ENCODE measurements at places on chromosomes 1 and 21. TPM values are rescaled to one million over a fixed set of nuclear protein-coding genes. Genes with fewer than 3 reads are reported as not detected.

Gene PRAMEF5
- total RNA-seq, result not detected

Gene CD1B
- total RNA-seq, result not detected

GRCh38 chr21:16377120-16377658 lies 647.4 kb downstream of the USP25 start:
- peak; percentile 14 for DNase-seq

DNA sequence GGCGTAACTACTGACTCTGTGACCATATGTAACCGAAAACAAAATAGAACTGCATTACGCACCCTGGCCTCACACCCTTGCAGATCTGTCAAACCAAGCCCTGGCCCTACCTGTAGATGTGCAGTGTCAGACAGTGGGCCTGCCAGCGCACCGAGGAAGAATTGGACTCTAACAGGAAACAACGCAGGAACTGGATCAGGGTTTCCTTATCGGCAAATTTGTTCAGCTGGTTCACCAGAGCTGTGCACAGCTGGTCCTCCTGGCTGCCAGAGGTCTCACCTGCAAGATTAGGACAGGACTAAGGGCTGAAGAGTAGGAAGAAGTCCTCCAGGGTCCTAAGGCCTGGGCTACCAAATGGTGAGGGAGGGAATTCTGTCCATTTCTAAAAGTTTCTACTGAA lies 90.0 kb downstream of the UBR4 start:
- DNase-seq, result no peak

DNA sequence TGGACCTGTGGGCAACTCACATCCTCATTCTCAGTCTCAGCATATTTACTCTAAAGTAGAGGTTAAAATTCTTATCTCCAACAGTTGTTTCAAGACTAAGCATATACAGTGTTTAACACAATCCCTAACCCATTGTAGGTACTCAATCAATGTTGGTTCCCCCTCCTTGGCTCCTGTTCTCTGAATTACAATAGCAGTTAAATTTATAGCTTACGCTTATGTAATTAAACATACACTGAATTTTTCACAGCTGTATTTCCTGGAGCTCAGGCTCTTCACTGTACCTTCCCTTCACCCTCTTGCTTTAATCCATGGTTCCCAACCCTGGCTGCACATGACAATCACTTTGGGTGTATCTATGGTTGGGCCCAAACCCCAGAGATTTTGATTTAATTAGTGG lies 89.4 kb downstream of the LPAR3 start:
- no peak for DNase-seq

- DNase-seq, result no peak
Observed at GRCh38 chr1:189678779-189679178, 798.9 kb downstream of the BRINP3 start.

Gene CFH
- total RNA-seq, result 57.0 TPM

GRCh38 chr1:243819438-243819839 lies 30.6 kb downstream of the AKT3 start:
- no peak for DNase-seq

DNA sequence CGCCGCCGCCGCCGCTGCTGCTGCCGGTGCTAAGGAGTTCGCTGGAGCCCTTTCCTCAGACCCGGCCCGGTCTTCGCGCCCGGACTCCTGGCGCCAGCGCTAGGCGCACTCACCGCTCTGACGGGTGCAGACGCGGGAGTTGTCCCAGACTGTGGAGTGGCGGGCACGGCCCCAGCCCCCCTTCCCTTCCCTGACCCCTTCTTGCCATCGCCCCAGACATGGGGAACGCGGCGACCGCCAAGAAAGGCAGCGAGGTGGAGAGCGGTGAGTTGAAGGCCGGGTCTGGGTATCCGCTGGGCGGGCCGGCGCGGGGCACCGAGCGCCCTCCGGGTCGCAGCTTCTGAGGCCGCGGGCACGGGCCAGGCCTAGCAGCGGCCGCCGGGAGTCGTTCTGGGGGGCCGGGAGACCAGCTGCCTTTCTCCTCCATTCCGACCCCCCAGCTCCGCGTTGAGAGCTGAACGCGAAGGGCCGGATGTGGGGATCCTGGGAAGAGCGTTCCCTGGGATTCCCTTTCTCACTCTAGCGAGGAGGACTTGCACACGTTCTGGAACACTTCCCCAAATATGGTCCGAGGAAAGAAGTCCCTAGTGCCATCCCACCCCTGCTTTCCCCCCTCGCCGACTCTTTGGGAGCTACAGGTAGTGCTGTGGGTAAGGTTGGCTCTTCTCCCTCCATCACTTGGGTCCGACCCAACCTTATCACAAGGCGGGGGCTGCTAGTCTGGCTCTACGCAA lies 65.8 kb upstream of the PRKACB start:
- DNase-seq, result peak; percentile 5

DNA sequence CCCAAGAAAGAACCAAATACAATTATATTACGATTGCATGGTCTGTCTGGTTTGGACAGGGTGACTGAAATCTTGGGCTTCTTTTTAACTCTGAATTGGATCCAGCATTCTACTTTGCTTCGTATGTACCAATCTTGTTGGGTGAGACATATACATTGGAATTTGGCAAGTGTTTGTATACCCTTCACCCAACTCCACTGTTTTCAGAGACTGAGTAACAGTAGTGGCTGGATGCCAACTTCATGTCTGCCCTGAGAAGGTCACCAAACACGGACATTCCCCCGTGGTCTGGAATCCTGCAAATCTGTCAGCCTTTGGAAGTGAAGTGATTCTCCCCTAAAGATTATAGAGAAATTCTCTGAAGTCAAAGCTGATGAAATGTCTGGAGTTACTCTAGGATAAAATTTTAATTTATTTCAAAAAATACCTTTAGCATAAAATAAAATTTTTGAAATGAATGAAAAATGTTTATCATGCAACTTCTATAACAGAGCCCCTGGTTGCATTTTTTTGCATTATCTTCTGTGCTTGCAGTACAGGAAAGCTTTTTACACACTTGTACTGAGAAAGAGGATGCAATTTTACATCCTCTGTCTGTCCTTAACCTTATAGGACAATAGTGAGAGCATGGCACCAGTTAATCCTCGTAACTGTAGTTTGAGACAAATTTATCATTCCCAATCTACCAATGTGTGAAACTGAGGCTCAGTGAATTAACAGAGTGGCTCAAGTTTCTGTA lies 201.8 kb downstream of the DISC1 start:
- peak; percentile 71 for DNase-seq

GRCh38 chr1:216721062-216721461 lies 2.2 kb downstream of the ESRRG start:
- no peak for DNase-seq

Gene NUAK2
- total RNA-seq, result 0.92 TPM

Gene BRINP2
- total RNA-seq, result 0.39 TPM

DNA sequence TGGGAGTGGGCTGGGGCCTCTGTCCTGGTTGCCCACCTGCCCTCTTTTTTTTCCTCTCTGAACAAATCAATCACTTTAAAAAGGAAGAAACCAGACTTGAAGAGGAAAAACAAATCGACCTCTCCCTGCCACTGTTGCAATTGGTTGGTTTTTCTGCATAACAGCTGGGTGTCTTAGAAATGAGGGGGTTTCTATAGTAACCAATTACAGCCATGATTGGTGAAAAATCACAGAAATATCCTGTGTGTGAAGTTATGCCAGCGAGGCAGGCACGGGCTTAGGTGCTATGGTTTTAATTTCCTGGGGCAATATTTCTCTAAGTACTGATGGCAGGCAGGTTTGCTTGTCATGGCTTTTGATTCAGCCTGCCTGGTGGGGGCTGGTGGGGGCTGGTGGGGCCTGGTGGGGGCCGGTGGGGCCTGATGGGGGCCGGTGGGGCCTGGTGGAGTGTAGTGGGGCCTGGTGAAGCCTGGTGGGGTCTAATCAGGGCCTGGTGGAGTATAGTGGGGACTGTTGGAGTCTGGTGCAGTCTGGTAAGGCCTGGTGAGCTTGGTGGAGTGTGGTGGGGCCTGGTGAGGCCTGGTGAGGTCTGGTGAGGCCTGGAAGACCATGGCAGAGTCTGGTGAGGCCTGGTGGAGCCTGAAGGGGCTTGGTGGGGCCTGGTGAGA lies 54.6 kb downstream of the AJAP1 start:
- no peak for DNase-seq

GRCh38 chr1:160753594-160753993 lies 14.5 kb downstream of the SLAMF7 start:
- no peak for DNase-seq

Gene DNM3
- 0.99 TPM for total RNA-seq

DNA sequence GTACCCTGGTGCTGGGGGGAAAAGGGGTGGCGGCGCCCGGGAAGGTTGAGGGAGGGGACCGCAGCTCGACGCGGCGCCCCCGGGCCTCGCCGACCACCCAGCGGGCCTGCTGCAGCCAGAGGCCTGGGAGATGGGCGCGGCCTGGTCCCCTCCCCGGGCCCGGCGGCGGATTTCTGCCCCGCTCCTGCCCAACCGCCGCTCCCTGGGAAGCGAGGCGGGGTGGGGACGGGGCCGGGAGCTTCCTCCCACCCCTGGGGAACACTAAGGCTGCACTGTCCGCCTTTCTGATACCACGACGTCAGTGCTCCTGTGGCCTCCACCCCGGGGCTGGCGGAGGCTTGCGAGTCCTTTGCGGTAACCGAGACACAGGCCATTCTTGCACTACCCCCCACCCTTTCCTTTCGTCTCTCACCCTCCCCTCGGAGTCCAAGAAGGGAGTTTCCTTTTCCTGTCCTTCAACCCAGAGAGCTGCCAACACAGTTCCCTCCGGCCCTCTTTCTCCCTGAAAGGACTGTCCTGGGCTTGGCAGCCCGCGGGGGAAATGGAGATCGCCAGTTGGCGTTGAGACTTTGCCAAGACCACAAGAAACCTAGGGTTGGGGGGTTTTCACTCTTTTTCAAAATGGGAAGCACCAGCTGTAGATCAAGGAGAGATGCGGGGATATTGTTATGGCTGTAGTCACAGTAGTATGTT lies 742 bp downstream of the SH3GLB1 start:
- DNase-seq, result peak; percentile 24

- no peak for DNase-seq
Observed at GRCh38 chr1:16153999-16154673, 1.7 kb downstream of the EPHA2 start.

DNA sequence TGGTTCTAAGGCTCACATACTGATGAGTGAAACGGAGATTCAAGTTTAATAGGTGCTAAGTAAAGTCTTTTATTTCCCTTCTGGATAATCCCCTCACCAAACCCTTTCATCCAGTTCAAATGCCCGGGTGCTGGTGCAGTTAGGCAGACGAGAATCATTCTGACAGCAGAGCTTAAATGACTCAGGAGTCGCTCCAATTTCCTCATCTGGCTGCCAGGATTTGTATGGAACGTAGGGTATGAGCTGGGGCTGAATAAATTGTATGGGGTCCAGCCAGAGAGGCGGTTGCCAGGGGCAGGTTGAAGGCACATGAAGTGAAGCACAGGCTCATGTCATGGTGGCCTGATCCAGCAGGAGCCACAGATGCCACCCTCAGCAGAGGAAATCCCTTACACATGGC lies 76.0 kb downstream of the PAPPA2 start:
- no peak for DNase-seq

Gene LCE1F
- total RNA-seq, result not detected

DNA sequence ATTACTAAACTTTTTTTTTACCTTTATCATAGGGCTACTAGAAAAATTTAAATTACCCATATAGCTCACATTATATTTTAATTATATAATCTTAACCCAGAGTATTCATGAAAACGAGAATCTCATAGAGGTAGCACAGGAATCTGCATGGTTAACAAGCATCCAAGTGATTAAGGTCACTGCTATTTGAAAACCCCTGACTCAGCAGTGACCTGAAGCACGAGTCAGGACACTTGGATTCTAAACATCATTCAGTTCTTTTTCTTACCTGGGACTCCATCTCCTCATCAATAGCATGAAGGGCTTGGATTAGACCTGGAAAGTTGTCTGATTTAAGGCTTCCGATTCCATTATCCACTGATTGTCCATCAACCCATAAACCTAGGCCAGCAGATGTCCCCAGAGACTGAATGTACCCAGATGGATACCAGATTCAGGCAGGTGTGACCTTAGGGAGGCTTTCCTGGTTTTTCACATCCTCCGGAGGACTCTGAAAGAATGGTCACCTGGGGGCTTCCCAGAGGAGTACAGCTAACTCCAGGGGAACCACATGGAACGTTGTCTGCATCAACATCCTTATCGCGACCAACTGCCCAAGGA lies 174.3 kb downstream of the SETD4 start:
- no peak for DNase-seq

- DNase-seq, result no peak
Observed at GRCh38 chr1:26153966-26154532, 4.8 kb upstream of the FAM110D start.

- DNase-seq, result no peak
Observed at GRCh38 chr1:248786156-248786555, 30.6 kb upstream of the LYPD8 start.

Gene MSH4
- not detected for total RNA-seq
